ENCODE measurements at places on chromosomes 5 and 9. TPM values are rescaled to one million over a fixed set of nuclear protein-coding genes. Genes with fewer than 3 reads are reported as not detected.

Gene GOLGA1
- total RNA-seq: 47.5 TPM

Gene OGN
- total RNA-seq: 1.7 TPM

Gene CATSPER3
- not detected for total RNA-seq

Gene LRRC8A
- total RNA-seq: 109 TPM

Gene FGF10
- total RNA-seq: 0.42 TPM

Gene PTGS1
- 73.4 TPM for total RNA-seq

Gene NUTM2G
- not detected for total RNA-seq

Gene NANS
- 41.0 TPM for total RNA-seq

DNA sequence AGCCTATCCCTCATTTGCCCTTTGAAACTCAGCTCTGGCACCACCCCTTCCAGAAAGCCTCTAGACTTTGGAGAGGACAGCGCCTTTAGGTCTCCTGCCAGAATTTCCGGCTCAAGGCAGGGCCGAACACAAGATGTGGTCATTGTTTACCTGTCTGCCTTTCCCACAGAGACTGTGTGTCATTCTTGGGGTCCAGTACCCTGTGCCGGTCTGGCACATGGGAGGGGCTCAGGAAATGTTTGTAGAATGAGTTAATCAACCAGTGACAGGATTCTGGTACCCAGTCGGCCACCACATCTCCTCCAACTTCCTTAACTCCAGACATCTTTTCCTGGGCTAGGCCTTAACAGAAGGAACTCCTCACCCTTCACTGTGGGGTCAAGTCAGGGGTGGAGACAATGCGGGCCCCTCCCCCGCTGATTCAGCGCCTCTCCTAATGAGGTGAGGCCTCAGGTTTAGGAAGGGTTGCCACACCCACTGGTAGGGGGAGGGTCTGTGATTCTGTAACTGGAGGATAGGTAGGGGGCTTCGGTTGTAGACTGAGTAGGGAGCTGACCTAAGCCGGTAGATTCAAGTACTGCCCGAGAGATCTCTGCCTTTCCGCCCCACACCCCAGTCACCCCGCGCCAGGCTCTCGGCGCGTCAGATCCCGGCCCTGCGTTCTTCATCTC, 29.3 kb downstream of the PCDH1 start:
- H3K4me3 ChIP-seq: peak overlapping the region; percentile 79
- DNase-seq: no peak
- H3K27me3 ChIP-seq: no peaks in the 10 kb centered on the region
- no peaks in the 10 kb centered on the region for H3K36me3 ChIP-seq

DNA sequence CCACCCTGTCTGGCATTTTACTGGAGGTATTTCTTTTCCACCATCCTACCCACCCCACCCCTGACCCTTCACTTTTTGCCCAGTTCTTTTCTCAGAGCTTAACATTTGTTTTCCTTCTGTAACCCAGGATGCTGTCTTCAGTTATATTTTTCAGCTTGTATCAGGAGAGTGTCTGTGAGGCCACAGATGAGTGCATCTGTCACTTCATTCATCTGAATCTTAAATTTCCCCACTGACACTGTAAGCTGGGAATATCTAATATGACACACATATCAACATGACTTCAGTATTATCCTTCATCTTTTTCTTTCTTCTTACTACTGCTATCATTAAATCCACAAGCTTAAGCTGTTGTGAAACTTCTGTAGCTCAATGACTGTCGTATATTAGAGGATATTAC, 4.9 kb downstream of the MARCHF3 start:
- no peak overlapping the region for H3K4me3 ChIP-seq
- H3K27ac ChIP-seq: no peak overlapping the region
- DNase-seq: no peak
- H3K36me3 ChIP-seq: no peaks in the 10 kb centered on the region

- H3K36me3 ChIP-seq: peaks cover 15% of the 10 kb centered on the region
- no peak overlapping the region for H3K27ac ChIP-seq
- no peaks in the 10 kb centered on the region for H3K4me1 ChIP-seq
- H3K27me3 ChIP-seq: no peaks in the 10 kb centered on the region
- no peak overlapping the region for H3K4me3 ChIP-seq
Measured at GRCh38 chr5:64971513-64971912, 202.8 kb downstream of the CWC27 start.

DNA sequence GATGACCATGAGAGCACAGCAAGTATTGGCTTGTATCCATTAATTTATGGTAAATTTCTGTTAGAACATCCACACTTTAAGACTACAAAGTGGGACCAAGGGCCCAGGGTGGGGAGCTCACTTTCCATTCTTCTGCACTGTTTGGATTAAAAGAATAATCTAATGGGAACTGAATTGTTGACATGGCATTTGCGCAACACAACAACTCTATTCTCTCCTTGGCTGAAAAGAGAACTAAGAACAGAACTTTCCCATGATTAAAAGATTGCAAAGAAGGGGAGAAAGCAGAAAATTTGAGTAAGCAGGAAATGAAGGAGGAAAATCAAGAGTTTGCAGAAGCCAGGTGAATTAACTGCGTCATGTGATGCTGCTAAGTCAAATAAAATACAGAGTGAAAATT, 143.4 kb downstream of the HINT1 start:
- no peaks in the 10 kb centered on the region for H3K27me3 ChIP-seq
- no peaks in the 10 kb centered on the region for H3K36me3 ChIP-seq
- no peak overlapping the region for H3K27ac ChIP-seq
- no peak overlapping the region for H3K4me3 ChIP-seq

DNA sequence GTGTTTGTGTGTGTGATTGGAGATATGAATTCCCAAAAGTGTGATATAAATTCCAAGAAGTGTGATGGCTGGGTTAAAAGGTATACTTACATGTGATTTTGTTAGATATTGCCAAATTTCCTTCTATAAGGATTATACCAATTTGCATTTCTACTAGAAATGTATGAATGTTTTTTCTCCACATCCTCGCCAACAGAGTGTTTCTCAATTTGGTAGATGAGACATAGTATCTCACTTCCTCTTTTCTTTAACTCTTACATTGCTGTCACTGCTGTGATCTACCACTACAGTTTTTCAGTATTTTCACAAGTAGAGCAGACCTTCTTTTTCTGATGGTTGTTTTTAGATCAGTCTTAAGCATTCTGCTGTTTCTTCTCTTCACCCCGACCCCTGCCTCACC, 111.3 kb downstream of the FER start:
- no peak overlapping the region for H3K27ac ChIP-seq
- peaks cover 4% of the 10 kb centered on the region for H3K36me3 ChIP-seq
- H3K4me1 ChIP-seq: no peaks in the 10 kb centered on the region
- no peak overlapping the region for H3K4me3 ChIP-seq
- H3K27me3 ChIP-seq: no peaks in the 10 kb centered on the region

GRCh38 chr9:133458643-133459312, 1.0 kb upstream of the CACFD1 start:
- H3K27me3 ChIP-seq: no peaks in the 10 kb centered on the region
- H3K4me3 ChIP-seq: peak overlapping the region; percentile 85
- H3K4me1 ChIP-seq: peaks cover 12% of the 10 kb centered on the region
- H3K27ac ChIP-seq: no peak overlapping the region

DNA sequence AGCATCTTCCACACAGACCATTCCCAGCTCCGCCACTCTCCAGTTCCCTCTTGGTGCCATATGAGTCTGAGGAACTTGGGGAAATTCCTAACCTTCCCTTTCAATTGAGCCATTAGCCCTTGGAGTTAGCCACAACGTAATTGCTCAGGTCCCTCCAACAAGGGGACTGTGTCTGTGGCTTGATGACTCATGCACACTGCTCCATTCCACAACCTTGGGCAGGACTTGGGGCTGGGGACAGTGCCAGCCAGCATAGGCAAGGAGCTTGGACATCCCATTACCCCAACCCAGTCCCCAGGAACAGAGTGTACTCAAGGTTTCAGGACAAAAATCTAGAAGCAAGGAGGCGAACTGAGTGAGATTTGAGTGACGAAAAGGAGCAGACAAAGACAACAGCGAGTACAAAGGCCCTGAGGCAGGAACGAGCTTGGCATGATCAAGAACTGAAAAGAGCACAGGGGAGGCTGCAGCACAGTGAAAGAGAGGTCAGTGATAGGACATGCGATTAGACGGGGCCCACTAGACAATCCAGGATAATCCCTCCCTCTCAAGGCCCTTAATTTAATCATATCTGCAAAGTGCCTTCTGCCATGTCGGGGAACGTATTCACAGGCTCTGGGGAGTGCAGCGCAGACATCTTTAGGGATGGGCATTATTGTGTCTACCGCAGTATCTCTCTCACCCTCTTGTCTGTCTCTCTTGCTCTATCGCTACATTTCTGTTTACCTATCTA, 16.0 kb upstream of the JADE2 start:
- peaks cover 39% of the 10 kb centered on the region for H3K4me1 ChIP-seq
- H3K4me3 ChIP-seq: no peak overlapping the region
- H3K36me3 ChIP-seq: no peaks in the 10 kb centered on the region

DNA sequence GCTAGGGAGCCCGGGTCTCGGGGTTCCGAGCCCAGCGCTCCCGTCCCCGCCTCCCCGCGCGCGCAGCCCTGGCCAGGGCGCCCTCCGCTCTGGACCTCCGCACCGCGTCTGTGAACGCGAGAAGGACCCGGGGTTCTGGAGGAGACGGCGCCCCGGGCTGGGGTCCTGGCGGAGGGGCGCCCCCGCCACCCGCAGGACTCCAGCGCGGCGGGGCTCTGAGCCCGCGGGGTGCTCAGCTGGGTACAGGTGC, 431 bp downstream of the TMOD1 start:
- DNase-seq: no peak
- H3K36me3 ChIP-seq: no peaks in the 10 kb centered on the region
- peak overlapping the region; percentile 71 for H3K4me3 ChIP-seq
- peaks cover 39% of the 10 kb centered on the region for H3K4me1 ChIP-seq
- peaks cover 40% of the 10 kb centered on the region for H3K27me3 ChIP-seq
- peak overlapping the region; percentile 57 for H3K27ac ChIP-seq

DNA sequence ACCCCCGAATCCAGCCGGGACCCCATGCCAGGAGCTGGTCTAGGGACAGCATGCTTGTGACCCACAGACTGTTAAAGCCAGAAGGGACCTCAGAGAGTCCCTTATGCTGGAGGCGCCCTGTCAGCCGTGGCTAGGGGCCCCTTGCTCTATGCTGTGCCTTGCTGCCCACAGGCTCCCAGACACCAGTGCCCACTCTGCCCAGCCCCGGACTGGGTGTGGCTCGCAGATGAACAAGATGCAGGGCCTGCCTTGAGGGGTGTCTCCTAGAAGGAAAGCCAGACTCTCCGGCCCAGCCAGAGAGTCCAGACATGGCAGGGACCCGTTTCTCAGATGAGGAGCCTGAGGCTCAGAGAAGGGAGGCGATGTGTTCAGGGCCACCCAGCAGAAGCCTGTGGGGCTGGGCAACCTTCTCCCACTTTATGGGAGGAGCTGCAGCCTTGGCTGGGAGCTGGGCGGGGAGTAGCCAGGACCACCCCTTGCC, 85.7 kb downstream of the LMX1B start:
- no peak overlapping the region for H3K27ac ChIP-seq
- peak; percentile 47 for DNase-seq
- no peaks in the 10 kb centered on the region for H3K36me3 ChIP-seq
- H3K4me1 ChIP-seq: peaks cover 14% of the 10 kb centered on the region
- H3K27me3 ChIP-seq: peaks cover 50% of the 10 kb centered on the region

GRCh38 chr5:94508461-94509148, 109.8 kb downstream of the KIAA0825 start:
- H3K27me3 ChIP-seq: no peaks in the 10 kb centered on the region
- DNase-seq: no peak
- no peak overlapping the region for H3K4me3 ChIP-seq
- H3K36me3 ChIP-seq: no peaks in the 10 kb centered on the region
- H3K27ac ChIP-seq: no peak overlapping the region

- H3K4me1 ChIP-seq: no peaks in the 10 kb centered on the region
- H3K27me3 ChIP-seq: no peaks in the 10 kb centered on the region
- H3K36me3 ChIP-seq: no peaks in the 10 kb centered on the region
- no peak overlapping the region for H3K27ac ChIP-seq
- no peak for DNase-seq
Measured at GRCh38 chr9:99607842-99608448, 213.7 kb upstream of the NR4A3 start.

DNA sequence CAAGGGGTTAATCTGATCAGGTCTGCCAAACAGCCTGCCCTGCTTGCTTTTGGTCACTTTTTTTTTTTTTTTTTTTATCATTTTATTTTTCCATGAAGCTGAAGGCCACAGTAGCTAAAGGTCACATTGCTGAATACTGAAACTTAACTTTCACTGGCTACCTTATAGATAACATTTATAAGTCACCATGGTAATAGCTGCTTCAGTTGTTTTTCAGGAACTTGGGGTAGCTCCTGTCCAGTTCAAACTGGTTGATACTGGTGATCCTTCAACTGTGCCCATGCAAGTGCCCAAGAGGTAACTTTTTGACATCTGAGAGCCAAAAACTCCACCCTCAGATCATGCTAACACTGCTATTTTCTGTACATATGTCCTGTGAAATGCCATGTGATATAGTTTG, 68.3 kb upstream of the RGS7BP start:
- H3K4me3 ChIP-seq: no peak overlapping the region
- H3K4me1 ChIP-seq: no peaks in the 10 kb centered on the region

- H3K4me3 ChIP-seq: no peak overlapping the region
- no peaks in the 10 kb centered on the region for H3K36me3 ChIP-seq
- H3K27ac ChIP-seq: no peak overlapping the region
- H3K4me1 ChIP-seq: no peaks in the 10 kb centered on the region
- H3K27me3 ChIP-seq: no peaks in the 10 kb centered on the region
- no peak for DNase-seq
Measured at GRCh38 chr9:22986556-22986955, 539.9 kb downstream of the DMRTA1 start.

- peaks cover 9% of the 10 kb centered on the region for H3K4me1 ChIP-seq
- H3K36me3 ChIP-seq: no peaks in the 10 kb centered on the region
- DNase-seq: peak; percentile 36
Measured at GRCh38 chr5:179324760-179325295, 20.4 kb downstream of the ADAMTS2 start.

DNA sequence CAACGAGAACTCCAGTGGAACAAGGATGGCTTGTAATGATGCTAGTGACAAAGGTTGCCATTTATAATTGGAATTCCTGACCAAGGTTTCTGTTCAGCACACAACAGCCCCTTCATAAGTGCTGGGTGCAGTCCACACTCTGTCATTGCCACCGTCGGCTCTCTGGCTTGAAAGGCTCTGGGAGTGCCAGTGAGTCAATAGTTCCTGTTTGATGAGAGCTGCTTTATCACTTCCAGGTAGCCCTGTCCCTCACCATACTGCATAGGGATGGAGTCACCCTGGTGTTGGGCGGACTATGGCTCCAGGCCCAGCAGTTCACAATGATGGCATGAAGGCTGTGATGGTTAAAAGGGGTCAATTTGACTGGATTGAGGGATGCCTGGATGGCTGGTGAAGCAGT, 34.6 kb upstream of the SEMA4D start:
- H3K27me3 ChIP-seq: no peaks in the 10 kb centered on the region
- peaks cover 10% of the 10 kb centered on the region for H3K4me1 ChIP-seq
- H3K4me3 ChIP-seq: no peak overlapping the region
- H3K36me3 ChIP-seq: no peaks in the 10 kb centered on the region

- H3K27me3 ChIP-seq: peaks cover 28% of the 10 kb centered on the region
- H3K4me1 ChIP-seq: peaks cover 27% of the 10 kb centered on the region
- no peaks in the 10 kb centered on the region for H3K36me3 ChIP-seq
- no peak for DNase-seq
- no peak overlapping the region for H3K4me3 ChIP-seq
- H3K27ac ChIP-seq: no peak overlapping the region
Measured at GRCh38 chr9:96222132-96222531, 79.8 kb downstream of the HSD17B3 start.

DNA sequence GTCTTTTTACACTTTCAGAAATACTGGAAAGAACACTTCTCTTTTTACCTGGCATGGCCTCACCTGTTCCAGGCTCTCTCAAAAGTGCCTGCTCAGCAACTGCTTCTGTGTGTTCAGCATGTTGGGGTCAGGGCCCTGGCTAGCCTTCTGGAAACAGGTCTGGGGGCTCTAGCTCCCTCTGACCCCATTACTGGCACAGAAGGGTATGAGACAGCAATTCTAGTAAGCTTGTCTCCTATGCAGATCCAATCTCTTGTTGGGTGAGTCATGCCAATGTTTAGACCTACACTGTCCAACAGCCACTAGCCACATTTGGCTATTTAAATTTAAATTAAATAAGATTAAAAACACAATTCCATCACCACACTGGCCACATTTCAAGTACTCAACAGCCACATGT, 80.8 kb downstream of the MAPKAP1 start:
- H3K36me3 ChIP-seq: no peaks in the 10 kb centered on the region
- no peak for DNase-seq
- no peaks in the 10 kb centered on the region for H3K27me3 ChIP-seq
